Fibroblast of skin of left quadriceps (primary cell): ENCODE measurements at places on chromosomes 6 and 20.

DNA sequence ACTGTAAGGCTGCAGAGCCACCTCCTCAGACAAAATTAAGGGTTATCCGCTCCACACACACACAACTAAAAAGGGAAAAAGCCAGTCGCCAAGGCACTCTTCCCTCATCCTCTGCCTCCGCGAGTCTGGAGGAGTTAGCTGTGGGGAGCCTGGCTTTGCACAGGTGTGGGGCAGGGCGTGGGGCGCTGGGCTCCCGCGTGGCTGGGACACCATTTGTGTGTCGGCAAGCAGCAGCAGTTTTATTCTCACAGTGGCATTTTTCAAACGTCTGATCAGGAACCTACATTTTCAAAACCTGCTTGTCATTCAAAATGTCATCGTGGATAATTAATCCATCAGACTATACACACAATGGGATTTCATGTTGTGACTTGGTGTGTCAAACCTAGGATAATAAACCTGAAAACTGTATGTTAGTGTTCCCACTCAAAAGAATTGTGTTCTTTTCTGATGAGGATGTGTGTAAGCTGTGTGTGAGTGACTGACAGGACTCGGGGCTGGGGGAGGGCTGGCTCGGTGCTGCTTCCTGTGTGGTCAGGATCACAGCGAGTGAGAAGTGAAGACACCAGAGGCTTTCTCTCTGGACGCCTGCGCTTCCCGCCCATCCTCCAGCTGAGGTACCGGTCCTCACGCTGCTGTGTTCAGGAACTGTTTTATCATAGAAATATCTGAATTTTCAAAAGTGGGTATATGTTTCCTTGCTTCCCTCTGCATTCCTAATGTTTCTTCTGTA lies 83.1 kb downstream of the IRF4 start:
- no peak for DNase-seq

DNA sequence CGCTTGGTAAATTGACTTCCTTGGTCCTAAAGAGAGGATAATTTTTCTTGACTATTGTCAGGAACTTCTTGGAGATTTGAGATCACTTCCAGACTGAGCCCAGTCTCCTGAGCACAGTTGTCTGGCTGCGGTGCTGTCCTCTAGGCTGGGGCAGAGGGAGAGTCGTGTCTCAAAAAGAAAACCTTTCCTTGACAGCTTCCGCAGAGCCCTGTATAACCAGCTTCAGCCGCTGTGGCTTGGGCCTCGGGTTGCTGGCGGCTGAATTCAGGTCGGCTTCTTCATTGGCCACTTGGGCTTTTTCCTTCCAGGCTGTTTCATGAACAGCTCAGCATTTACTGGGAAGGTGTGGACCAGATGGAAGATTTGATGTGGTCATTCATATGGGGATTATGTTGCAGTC lies 75.9 kb downstream of the DHX35 start:
- DNase-seq: no peak

- DNase-seq: no peak
Measured at GRCh38 chr20:19108155-19108554, 104.3 kb upstream of the SLC24A3 start.

DNA sequence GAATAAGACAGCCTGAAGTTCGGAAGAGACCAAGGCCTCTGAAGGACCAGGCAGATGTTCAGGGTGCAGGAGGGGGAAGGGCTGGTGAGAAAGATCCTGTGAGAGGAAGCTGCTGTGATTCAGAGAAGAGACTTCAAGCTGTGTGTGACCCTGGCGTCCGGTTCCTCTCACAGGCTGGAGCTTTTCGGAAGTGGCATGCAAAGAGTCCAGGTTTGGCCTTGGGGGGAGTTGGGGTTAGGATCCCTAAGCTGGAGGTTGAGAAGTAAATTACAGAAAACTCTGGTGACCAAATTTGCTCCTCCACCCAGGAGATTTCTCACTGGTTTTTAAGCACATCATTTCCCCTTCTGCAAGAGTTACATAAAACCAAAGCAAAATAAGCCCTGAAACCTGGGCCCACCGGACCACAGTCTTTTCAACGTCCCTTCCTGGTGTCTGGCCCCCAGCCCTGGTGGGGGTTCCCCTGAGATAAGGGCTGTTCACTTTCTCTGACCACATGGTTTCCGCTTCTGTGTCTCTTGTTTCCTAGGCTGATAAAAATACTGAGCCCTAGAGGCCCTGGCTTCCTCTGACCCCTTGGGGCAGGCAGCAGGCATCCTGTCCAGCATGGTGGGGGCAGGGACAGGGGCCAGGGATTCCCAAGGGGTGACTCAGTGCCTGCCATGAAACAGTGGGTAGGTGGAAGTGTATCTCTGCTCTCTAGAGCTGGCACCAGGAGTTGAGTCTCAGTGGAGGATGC lies 12.0 kb upstream of the LTA start:
- DNase-seq: no peak

- no peak for DNase-seq
Measured at GRCh38 chr6:30363459-30363858, 18.5 kb downstream of the RPP21 start.

DNA sequence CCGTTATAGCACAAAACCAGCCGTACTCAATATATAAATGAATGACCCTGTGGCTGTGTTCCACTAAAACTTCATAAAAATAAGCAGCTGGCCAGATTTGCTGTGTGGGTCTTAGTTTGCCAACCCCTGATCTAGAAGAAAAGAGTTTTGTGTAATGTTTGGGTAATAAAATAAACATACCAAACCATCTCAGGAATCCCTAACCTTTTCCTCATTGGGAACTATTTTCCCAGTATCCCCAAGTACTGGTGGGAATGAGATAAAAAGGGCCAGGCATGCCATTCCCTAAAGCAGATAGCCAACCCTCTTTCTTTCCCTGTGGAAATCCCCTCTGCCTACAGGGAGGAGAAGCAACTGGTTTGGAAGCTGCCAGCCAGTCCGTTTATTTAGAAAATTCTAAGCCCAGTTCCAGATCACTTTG lies 169.1 kb upstream of the AKAP12 start:
- DNase-seq: no peak
